ENCODE measurements at places on chromosomes 1 and 21.

DNA sequence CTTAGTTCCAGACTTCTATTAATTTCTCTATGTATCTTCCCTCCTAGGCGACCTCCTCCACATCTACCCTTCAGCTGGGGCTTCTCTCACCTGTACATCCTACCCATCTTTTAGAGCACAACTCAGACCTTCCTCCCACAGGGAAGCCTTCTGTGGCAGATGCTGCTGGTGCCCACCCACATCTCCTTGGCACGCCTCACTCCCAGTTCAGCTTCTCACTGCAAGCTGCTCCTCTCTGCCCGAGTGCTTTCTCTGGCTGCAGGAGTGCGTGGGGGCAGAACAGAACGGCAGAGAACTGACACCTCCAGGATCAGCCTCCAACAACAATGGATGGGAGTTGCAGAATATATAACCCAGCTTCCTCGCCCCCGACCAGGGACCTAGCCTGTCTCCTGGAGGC, 36.5 kb downstream of the ZBTB18 start:
- no peak for DNase-seq

GRCh38 chr21:34276711-34277425, 86.9 kb upstream of the KCNE2 start:
- no peak for DNase-seq

DNA sequence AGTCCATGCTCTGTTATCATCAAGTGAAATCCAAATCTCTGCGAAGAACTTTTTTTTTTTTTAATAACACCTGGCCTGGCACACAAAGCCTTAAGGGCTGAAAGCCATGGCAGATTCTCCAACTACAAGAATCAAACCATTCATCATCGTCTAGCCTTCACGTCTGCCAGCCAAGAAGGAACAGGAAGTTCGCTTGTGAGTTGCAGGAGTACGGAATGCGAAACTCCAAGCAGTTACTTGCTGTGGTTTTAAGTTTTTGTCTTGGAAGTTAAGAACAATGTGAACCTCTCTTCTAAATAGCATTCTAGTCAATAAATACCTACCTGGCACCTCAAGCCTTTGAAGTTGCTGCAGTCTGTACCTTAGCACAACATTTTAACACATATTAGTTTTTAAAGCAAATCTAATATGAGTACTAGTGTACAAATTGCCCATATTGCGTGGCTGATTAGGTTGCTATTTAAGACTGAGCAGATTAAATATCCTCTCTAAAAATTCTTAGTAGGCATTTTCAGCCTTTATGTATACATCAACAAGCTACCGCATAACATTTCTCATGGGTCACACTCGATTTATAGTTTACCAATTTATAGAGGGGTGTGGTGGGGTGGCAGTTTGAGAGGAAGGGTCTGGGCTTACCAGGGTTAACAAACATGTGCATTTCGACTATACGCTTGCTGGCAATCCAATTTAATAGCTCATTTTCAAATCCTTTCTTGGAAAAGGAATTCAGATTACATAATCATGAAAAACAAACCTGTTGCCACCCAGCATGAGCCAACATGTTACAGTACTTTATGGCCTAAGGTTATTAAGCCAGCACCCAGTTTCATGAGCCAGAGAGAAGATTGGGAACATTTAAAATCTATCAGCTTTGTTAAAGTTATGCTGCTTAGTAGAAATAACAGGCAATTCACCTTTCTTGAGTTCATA, 22.2 kb upstream of the PTPN14 start:
- DNase-seq, result no peak

DNA sequence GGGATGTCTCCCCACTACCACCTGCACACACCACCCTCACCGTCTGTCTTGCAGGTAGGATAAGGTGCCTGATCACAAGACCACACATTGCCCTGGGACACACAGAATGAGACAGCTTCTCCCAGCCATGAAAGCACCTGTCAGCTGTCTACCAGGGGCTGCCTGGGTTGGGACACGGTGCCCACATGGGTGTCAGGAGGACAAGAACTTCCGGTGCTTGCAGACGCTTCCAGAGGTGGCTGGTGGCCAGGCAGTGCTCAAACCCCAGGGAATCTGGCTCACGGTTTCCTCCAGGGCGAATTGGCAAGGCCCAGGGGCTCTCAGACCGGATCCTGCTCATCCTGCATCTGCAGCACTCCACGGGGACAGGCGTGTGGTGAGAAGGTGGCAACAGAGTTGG, 182.6 kb upstream of the ARHGEF16 start:
- no peak for DNase-seq

DNA sequence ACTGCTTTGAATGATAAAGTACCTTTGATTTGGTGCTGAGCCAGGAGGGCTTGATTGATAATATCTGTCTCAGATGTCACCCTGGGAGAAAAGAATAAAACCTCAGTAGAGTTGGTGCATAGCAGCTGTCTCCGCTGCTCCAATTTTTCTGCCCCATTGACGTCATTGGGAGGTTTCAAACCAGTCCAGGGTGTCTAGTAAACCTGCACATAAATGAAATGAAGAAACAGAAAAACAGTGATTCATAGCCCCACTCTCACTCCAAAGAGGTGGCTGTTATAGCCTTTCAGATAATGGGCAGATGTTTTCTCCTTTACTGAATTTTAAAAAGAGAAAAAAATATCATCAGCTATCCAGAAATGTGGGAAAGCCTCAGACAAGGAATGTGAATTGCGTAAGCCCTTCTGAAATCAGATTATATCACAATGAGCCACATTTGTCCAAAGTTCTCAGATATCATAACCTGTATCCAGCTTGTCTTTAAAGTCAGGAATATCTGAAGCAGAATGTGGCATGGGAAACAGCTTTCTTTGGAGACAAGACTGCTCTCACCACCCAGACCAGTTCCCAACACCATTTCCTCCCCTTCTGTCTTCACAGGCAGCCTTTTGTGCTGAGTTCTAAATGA, 351.3 kb upstream of the SGIP1 start:
- no peak for DNase-seq

- no peak for DNase-seq
These were observed 14.9 kb downstream of the CDA start for GRCh38 chr1:20603504-20604464.

DNA sequence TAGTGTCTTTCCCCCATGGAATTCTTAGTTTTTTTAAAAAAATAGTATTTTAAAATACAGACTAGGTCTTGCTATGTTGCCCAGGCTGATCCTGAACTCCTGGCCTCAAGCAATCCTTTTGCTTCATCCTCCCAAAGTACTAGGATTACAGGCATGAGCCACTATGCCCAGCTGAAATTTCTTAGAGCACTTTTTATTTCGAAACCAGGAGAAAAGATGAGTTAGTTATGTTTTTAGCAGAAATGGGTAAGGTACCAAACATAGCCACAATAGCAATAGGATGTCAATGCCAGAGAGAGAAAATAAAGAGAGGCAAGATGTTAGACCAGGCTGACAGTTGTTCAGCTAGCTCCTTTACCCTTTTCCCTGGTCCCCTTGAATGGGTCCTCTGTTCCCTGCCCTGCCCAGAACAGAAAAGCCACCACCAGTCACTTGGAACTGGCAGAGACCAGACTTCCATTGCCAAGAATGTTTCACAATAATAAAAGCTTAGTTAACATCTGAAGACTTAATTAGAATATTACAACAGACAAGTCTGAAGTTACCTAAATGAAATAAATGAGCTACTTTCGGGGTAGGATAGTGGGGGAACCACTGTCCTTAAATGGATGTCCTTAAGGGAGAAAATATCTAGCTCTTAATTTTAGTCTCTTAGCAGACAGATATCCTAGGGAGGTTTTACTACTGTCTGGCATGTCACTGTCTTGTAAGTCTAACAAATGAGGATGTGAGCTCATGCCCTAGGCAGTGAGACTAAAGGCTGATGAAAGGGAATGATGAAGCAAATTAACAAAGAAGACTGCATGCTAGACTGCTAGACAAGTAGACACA, 54.3 kb downstream of the ABL2 start:
- DNase-seq, result no peak

GRCh38 chr1:51615780-51616291, 1.1 kb upstream of the OSBPL9 start:
- DNase-seq, result no peak

DNA sequence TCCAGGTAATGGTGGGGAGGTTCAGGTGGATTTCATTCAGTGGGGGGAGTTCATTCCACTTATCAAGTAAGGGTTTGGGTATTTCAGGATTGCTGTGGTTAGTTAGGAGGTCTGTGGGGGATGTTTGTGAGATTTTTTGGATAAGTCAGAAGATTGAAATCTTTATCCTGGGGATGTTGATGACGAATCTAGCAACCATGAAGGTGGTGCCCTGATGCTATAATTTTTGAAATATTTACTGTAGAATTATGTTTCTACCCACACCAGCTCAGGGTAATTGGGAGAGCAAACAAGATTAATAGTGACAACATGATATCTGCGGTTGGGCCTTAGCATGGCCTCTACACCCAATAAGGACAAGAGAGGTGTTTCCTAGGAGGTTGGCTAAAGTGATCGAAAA, 28.3 kb downstream of the SUCO start:
- no peak for DNase-seq

- no peak for DNase-seq
These were observed 490.6 kb downstream of the KIF26B start for GRCh38 chr1:245645406-245645805.

GRCh38 chr1:175569117-175569743, 174.2 kb downstream of the TNR start:
- no peak for DNase-seq

GRCh38 chr1:33446590-33446989, 15.7 kb upstream of the PHC2 start:
- no peak for DNase-seq

- no peak for DNase-seq
These were observed 12.1 kb upstream of the COA6 start for GRCh38 chr1:234361102-234361603.

- DNase-seq, result no peak
These were observed 59.4 kb downstream of the ZZZ3 start for GRCh38 chr1:77623066-77623465.

DNA sequence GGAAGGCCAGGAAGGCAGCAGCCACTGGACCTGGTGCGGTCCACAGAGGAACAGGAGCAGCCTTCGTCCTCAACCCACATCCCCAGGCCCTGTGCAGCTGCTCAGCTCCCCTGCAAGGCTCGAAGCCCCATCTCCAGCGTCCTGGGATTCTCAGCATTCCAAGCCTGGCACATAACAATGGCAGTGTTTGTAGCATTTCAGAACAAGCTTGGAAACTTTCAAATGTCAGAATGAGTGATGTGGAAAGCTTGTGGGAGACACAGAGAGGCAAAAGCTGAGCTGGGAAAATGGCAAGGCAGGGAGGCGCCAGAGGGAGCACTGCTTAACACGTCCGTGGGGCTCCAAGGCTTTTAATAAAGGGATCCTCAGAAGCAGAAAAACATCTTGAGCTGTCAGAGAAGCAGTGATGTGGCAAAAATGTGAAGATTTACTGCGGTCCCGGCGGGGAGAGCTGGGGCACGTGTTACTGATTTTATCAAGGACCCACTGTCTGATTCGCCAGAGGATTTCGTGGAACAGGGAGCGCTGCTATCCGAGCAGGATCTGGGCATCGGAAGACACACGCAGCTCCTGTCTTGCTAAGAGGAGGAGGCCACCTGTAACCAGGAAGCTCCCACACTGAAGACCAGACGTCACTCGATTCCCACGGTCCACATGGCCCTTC, 38.1 kb downstream of the TOMM20 start:
- DNase-seq, result no peak

DNA sequence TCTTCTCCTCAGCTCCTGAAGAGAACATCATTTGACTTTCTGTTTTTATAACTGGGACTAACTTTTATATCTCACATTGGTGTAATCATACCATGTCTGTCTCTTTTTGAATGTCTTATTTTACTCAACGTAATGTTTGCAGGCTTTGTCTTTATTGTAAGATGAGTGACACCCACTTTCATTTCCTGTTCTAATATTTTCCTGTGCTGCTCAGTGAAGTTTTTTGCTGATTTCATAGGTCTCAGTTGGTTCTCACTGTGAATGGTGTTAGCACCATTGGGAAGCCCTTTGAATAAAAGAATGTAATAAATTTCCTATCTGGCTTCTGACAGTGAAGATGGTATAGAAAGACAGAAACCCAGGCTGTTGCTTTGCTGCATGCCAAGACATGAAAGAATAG, 84.0 kb downstream of the RAVER2 start:
- DNase-seq, result no peak

DNA sequence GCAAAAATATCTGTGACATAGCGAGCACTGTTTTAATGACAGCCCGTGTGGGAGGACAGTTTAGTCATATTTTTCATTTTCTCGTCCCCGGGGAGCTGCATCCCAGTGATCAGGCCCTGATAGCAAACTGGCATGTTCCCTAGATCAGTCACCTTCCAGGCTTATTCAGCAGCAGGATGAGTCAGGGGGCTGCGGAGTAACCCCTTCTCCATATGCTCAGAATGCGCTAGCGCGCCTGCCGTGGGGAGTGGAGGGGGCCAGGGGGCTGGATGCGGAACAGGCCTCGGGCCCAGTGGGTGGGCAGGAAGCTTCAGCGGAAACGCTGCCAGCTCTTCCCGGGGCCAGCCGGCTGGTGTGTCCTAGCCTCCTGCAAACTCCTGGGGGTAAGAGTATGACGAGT, 94.0 kb downstream of the KCND3 start:
- DNase-seq, result no peak
